ENCODE measurements at places on chromosomes 13 and 19.

- DNase-seq = no peak
Measured at GRCh38 chr19:41619018-41619556, 7.8 kb downstream of the CEACAM4 start.

- no peak for DNase-seq
Measured at GRCh38 chr13:76837801-76838200, 48.4 kb downstream of the KCTD12 start.

GRCh38 chr19:16883522-16883921 lies 5.3 kb upstream of the F2RL3 start:
- no peak for DNase-seq

- DNase-seq = no peak
Measured at GRCh38 chr13:23793711-23794110, 95.5 kb downstream of the MIPEP start.

DNA sequence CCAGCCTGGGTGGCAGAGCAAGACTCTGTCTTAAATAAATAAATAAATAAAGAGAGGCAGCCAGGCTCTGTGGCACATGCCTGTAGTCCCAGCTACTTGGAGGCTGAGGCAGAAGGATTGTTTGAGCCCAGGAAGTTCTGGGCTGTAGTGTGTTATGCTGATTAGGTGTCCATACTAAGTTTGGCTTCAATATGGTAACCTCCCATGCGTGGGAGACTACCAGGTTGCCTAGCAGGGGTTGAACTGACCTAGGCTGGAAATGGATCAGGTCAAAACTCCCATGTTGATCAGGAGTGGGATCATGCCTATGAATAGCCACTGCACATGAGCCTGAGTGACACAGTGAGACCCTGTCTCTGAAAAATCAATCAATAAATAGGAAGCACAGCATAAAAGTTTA lies 4.0 kb upstream of the SNRNP70 start:
- DNase-seq = no peak

- no peak for DNase-seq
Measured at GRCh38 chr19:17680230-17680722, 7.9 kb downstream of the UNC13A start.

DNA sequence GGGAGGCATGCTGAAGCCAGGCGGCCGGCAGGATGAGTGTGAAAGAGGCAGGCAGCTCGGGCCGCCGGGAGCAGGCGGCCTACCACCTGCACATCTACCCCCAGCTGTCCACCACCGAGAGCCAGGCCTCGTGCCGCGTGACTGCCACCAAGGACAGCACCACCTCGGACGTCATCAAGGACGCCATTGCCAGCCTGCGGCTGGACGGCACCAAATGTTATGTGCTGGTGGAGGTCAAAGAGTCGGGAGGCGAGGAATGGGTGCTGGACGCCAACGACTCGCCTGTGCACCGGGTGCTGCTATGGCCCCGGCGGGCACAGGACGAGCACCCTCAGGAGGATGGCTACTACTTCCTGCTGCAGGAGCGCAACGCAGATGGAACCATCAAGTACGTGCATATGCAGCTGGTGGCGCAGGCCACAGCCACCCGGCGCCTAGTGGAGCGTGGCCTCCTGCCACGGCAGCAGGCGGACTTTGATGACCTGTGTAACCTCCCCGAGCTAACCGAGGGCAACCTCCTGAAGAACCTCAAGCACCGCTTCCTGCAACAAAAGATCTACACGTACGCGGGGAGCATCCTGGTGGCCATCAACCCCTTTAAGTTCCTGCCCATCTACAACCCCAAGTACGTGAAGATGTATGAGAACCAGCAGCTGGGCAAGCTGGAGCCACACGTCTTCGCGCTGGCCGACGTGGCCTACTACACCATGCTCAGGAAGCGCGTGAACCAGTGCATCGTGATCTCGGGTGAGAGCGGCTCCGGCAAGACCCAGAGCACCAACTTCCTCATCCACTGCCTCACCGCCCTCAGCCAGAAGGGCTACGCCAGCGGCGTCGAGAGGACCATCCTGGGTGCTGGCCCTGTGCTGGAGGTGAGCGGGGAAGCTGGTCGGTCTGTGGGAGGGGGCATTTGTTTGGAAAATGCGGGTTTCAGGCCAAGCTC lies 26.4 kb downstream of the MYO9B start:
- DNase-seq = no peak

DNA sequence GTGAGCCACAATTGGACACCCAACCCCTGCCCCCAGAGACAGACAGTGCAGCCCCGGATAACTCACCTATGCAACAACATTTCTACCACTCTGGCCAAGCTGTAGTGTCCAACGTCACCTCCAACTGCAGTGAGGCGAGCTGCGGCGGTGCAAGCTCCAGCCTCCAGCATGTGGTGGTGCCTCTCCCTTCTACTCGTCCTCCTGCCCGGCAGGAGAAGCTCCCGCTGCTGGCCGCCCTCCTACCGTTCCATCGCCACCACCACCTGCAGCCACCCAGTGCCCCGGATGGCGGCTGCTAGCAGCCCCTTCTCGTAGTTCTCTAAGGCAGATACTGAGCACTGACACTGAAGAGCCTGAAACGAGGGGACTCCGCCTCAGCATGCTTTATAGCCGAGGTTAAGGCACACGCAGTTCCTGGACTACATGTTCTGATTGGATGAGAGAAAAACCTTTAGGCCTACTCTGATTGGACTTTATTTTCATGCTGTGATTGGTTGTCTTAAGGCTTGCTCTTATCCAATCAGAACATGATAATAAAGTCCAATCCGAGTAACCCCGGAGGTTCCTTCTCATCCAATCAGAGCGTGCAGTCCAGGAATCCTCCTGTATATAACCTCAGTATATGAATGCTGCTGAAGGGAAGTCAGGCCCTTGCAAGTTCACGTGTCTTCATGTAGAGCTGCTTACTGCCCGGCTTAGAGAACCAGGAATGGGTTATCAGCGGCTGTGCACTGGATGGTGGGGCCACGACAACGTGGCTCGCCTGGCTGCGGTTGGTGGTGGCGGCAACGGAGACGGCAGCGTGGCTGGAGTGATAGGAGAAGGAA lies 63.5 kb downstream of the TUBA3C start:
- DNase-seq = no peak

GRCh38 chr19:51122112-51122981 lies 2.4 kb upstream of the SIGLEC9 start:
- no peak for DNase-seq

DNA sequence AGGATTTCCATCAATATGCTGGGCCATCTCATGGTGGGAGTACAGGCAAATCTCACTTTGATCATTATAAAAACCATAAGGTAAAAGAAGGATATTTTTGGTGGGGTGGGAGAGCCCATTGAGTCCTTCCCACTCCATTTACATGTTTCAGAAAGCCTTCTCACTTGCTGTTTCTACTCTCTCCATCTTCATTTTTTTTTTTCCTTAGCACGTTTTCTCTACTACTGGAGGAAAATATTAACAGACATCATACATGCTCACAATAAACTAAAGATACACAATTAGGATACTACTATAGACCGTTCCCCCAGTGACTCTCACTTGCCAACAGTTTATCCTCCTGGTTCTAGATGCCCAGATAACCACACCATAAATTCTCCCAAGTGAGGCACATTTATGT lies 1.8 kb upstream of the AKAP8 start:
- DNase-seq = no peak

DNA sequence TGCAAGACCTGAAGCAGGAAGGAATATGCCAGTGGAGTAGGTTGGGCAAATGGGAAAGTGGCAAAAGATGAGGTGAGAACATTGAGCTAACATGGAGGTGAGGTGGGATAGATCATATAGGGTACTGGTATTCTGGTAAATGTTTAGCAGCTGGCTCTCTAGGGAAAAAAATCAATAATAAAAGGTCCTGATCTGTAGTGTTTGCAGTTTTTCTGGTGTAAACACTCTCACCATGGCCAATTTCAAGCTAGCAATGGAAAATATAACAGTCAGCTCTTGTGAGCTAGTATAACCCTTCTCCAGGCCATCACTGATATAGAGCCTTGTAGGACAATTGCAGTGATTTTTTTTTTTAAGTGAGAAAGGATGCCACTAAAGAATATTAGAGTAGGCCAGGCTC lies 31.3 kb downstream of the RFC3 start:
- no peak for DNase-seq

GRCh38 chr19:19460258-19460731 lies 54.8 kb downstream of the GATAD2A start:
- DNase-seq = no peak

- no peak for DNase-seq
Measured at GRCh38 chr19:45074744-45075300, 1.5 kb downstream of the ZNF296 start.

DNA sequence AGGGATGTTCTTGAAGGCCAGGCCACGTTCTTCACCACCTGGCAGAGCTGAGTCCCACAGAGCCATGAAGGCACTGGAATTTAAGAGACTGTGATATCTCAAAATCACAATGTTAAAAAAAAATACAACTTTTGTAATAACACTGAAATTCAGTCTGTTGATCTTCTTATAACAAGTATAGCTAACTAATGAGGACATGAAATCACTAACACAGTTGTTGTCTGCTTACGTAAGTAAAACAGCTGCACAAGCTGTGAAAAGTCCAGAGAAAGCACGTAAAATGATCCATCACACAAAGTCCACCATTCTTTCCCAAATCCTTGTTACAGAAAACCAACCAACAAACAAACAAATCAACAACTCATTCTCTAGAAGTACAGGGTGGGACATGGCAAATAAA lies 32.9 kb downstream of the FLT3 start:
- DNase-seq = no peak

DNA sequence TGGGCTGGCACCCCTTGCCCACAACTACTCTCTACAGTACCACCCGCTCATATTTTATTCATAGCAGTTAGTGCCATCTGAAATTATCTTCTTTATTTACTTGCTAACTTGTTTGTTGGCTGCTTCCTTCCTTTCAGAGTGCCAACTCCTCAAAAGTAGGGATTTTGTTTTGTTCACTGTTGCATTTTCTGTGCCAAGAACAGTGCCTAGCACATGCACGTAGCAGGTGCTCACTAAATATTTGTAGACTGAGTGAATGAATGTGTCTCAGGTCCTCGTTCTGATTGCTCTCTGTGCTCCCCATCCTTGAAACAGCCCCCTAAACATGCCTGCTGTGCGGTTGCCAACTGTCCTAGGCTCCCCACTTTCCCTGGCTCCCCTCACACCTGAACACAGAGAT lies 1.5 kb downstream of the GIPC1 start:
- no peak for DNase-seq

DNA sequence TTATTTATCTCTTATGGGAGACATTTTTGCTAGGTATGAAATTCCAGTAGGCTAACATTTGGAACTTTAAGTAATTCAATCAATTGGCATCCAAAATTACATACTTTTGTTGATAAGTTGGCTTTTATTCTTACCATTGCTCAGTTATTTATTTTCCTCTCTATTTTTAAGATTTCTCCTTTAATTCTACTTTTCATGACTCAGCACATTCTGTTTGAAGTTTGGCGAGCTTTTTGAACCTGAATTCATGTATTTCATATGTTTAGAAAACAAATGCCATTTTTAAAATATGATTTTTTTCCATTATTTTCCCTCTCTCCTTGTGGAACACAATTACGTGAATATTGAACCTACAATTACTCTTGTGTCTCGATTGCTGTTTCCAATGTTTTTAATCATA lies 2896.3 kb upstream of the PCDH20 start:
- no peak for DNase-seq

DNA sequence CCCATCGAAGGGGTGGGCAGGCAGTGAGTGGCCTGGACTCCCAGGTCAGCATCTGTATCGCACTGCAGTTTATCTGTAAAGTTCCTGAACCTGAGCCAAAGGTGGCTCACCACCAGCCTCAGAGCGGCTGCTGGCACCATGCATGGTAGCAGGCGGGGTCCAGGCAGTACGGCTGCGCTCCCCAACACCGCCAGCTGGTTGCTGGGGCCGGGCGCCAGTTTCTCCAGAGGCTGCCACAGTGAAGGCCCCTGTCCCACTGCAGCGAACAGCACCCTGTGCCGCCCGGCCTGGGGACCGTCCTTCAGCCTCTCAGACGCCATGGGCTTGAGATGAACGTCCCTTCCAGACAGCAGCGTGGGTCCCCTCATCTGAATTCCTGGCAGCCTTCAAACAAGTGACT lies 109.8 kb downstream of the KDM4B start:
- DNase-seq = no peak

GRCh38 chr13:99666146-99666805 lies 165.0 kb downstream of the TM9SF2 start:
- DNase-seq = no peak

GRCh38 chr13:84417416-84417815 lies 535.1 kb upstream of the SLITRK1 start:
- no peak for DNase-seq

DNA sequence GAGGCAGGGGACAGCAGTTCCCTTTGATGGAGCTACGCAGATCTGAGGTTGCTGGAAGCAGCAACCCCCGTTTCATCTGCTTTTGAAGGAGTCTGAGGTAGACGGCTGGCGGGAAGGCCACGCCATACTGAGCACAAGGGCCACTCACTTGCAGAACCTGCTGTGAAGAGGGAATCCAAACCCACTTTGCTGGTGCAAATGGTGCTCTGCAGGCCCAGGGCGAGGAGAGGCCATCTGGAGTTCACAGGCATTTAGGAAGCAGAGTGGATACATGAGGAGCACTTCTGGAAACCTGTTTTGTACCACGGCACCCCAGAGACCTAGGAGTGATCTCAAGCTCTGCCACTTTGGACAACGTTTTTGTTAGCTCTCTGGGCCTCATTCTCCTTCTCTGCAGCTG lies 227.8 kb downstream of the UQCRFS1 start:
- no peak for DNase-seq
